ENCODE measurements at places on chromosomes 3 and 15. TPM values are rescaled to one million over a fixed set of nuclear protein-coding genes. Genes with fewer than 3 reads are reported as not detected.

KLHDC8B gene
- 17.7 TPM for total RNA-seq

DNA sequence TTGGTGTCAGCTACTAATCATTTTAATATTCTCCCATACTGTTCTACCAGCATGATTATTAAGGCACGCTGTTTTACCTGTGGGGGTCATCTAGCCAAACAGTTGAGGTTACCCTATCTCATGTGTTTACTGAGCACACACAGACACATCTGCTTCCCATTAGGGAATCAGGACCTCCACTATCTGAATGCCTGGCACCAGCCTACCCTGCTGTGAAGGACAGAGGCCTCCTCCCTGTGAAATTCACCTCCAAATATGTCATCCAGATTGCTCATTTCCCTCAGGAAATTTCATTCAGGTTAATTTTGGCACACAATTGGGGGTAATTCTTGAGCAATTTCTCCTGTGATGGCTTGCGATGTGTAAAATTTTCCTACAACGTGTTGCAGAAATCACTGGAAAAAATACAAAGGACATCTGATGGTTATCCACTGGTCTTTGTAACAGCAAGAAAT, 155.6 kb upstream of the NR2E3 start:
- H3K27ac ChIP-seq, result peak overlapping the region; percentile 23
- peaks cover 85% of the 10 kb centered on the region for H3K4me1 ChIP-seq
- H3K27me3 ChIP-seq, result no peaks in the 10 kb centered on the region
- peak; percentile 24 for DNase-seq

- H3K36me3 ChIP-seq, result no peaks in the 10 kb centered on the region
- no peak for DNase-seq
- H3K27me3 ChIP-seq, result peaks cover 2% of the 10 kb centered on the region
- H3K4me1 ChIP-seq, result no peaks in the 10 kb centered on the region
- no peak overlapping the region for H3K4me3 ChIP-seq
These were observed 2.0 kb downstream of the MGLL start for GRCh38 chr3:127820221-127820825.

DNA sequence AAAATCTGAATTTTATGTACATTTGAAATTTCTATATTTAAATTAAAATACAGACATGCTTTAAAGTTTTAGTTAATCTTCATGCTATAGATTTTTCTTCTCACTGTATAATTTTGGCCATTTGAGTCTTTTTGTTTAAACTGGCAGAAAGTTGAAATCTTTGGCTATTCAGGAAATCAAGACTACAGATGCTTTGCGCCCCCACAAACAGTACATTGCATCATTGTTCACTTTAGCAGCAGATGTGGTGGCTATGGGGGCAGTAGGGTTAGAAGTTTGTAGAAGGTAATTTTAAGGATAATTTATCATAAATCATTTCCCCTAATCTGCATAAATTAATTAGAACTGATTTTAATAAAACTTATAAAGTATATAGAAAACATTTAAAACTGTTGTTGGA, 20.9 kb downstream of the SPPL2A start:
- H3K36me3 ChIP-seq, result peaks cover 17% of the 10 kb centered on the region
- no peak overlapping the region for H3K27ac ChIP-seq
- DNase-seq, result no peak
- no peak overlapping the region for H3K4me3 ChIP-seq

- peak; percentile 86 for DNase-seq
- no peaks in the 10 kb centered on the region for H3K4me1 ChIP-seq
- H3K4me3 ChIP-seq, result no peak overlapping the region
- H3K36me3 ChIP-seq, result peaks cover 10% of the 10 kb centered on the region
- H3K27ac ChIP-seq, result no peak overlapping the region
- H3K27me3 ChIP-seq, result no peaks in the 10 kb centered on the region
These were observed 8.9 kb upstream of the MAP3K13 start for GRCh38 chr3:185353823-185354614.

TMEM39A gene
- 32.9 TPM for total RNA-seq

DNA sequence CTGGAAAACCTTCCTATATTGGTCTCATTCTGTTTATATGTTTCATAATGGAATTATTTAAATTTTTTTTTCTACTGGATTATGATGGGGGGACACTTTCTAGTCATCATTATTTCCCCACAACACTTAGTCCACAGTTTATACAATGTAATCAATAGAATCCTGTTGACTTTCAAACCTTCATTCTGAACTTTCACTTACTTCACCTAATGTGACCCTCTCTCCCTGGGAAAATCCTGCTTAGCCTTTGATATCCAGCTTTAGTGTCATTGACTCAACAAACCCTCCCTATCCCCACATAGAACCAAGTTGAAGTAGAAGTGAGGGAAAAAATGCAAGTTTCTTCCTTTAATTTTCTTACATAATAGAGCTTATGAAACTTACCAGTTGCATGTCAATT, 666.0 kb downstream of the MECOM start:
- peaks cover 30% of the 10 kb centered on the region for H3K4me1 ChIP-seq
- H3K27ac ChIP-seq, result peak overlapping the region; percentile 50
- H3K4me3 ChIP-seq, result no peak overlapping the region
- no peaks in the 10 kb centered on the region for H3K36me3 ChIP-seq

- peaks cover 58% of the 10 kb centered on the region for H3K36me3 ChIP-seq
- H3K4me3 ChIP-seq, result no peak overlapping the region
- peaks cover 44% of the 10 kb centered on the region for H3K4me1 ChIP-seq
- H3K27me3 ChIP-seq, result no peaks in the 10 kb centered on the region
- peak; percentile 80 for DNase-seq
- H3K27ac ChIP-seq, result peak overlapping the region; percentile 52
These were observed 17.6 kb downstream of the TKT start for GRCh38 chr3:53238051-53238850.

DNA sequence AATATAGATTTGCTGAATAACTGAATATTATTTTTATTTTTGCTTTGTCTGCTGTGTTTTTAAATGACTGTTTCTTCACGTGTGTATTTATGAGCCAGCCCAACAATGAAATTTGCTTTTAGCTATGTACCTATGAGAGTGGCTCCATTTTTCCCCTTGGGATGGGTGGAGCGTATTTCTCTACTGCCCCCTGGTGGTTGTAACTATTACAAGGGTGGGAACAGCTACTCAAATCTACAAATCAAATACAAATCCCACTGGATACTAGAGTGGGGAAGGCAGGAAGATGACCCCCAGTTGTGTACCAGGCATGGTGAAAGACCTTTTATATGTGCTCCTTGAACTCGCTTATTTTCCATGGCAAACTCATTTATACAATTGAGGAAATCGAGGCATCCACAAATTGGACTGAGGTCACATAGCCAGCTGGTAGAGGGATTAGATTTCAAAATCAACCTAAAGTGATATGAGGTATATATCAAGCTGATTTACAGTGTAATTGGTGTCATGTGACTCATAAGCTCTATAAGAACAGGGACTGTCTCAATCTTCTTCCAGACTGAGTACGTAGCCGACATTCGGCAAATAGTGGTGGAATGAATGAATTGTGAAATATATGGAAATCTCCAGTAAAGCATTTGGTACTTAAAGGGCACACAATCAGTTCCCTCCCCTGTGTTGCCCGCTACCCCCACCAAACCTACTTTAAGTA, 69.5 kb upstream of the VEPH1 start:
- peak; percentile 34 for DNase-seq
- no peak overlapping the region for H3K4me3 ChIP-seq
- H3K36me3 ChIP-seq, result no peaks in the 10 kb centered on the region
- no peaks in the 10 kb centered on the region for H3K4me1 ChIP-seq

- H3K4me3 ChIP-seq, result no peak overlapping the region
- no peaks in the 10 kb centered on the region for H3K36me3 ChIP-seq
These were observed 93.0 kb upstream of the LPP start for GRCh38 chr3:188060840-188061544.

CCDC54 gene
- total RNA-seq, result not detected

FAM227B gene
- total RNA-seq, result 2.6 TPM

DNA sequence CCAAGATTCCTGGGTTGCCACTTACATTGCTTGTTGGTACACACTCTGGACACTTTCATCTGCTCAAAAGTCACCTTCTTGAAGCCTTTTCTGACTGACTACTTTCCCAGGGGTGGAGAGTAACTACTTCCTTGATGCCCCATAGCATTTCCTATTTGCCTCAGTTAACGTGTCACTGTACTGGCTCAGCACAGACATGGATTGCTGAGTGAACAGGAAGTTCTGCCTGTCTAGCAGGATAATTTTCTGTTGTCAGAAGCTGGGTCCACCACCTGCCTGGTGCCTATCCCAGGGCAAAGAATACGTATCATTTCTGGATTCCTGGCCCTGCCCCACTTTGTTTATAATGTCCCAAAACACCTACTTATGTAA, 15.3 kb upstream of the ABHD17C start:
- no peaks in the 10 kb centered on the region for H3K36me3 ChIP-seq
- no peaks in the 10 kb centered on the region for H3K27me3 ChIP-seq
- H3K27ac ChIP-seq, result no peak overlapping the region
- no peak overlapping the region for H3K4me3 ChIP-seq

DNA sequence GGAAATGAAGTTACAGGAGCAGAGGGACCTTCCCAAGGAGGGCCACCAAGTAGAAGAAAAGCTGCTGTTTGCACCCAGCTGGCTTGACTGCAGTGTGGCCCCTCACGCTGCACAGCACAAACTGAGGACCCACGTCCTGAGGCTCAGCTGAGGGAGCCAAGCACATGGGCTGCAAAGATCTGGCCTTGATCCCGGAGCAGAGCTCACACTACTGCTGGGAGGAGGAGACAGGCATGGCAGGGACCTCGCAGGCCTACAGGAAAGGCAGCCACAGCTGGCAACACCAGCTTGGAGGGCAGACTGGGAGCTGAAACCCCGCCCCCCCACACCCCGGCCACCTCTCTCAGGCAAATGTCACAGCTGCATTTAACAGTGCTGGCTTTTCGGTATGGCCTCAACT, 39.7 kb downstream of the KLHL25 start:
- H3K27me3 ChIP-seq, result no peaks in the 10 kb centered on the region
- H3K36me3 ChIP-seq, result 0 out of 3 replicates have a peak, but pooled peaks cover 10% of the 10 kb centered on the region
- no peaks in the 10 kb centered on the region for H3K4me1 ChIP-seq

DNA sequence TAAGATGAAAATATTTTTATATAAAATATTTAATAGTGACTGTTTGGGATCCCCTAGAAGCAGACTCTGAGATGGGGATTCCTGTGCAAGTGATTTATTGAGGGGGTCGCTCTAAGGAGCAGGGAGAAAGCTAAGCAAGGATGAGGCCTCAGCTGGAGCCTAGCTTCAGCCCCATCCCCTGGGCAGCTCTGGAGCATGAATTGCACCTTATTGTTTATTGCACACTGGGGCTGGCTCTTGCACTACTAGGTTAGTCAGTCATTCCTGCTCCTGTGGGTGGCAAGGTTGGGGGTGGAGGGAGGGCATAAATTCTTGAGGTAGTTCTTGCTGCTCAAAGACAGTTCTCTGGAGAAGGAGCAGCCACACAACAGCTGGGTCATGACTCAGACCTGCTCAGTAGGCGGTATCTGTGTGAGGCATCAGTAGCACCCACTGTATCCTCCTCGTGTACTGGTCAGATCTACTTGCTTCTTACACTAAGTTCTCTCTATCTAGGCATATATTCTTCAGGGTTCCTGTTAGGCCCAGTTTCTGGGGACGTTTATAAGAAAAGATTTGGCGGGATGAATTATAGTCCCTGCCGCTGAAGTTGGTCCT, 27.2 kb upstream of the TNFSF10 start:
- peaks cover 58% of the 10 kb centered on the region for H3K4me1 ChIP-seq
- no peak overlapping the region for H3K4me3 ChIP-seq
- H3K27ac ChIP-seq, result no peak overlapping the region
- DNase-seq, result no peak
- no peaks in the 10 kb centered on the region for H3K27me3 ChIP-seq

- H3K4me3 ChIP-seq, result no peak overlapping the region
- H3K27me3 ChIP-seq, result no peaks in the 10 kb centered on the region
- H3K27ac ChIP-seq, result no peak overlapping the region
These were observed 11.0 kb downstream of the GABRA5 start for GRCh38 chr15:26877831-26878230.

GRCh38 chr15:82680200-82681102, 29.2 kb downstream of the AP3B2 start:
- no peak for DNase-seq
- H3K27ac ChIP-seq, result no peak overlapping the region
- H3K36me3 ChIP-seq, result no peaks in the 10 kb centered on the region
- H3K4me1 ChIP-seq, result no peaks in the 10 kb centered on the region
- H3K4me3 ChIP-seq, result no peak overlapping the region

DNA sequence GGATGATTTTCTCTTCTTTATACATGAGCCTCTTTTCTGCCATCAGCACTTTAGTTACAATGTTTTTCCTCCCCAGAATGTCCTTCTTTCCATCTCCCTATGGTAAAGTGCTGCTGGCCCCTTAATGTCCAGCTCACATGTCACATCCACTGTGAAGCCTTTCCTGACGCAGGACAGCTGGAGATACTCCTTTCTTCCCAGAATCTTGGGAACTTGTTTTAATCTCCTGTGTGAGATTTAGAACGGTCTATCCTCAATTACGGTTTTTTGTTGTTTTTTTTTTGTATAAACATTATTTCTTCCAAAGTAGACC, 147.7 kb upstream of the TSC22D2 start:
- H3K36me3 ChIP-seq, result no peaks in the 10 kb centered on the region
- peaks cover 1% of the 10 kb centered on the region for H3K27me3 ChIP-seq
- H3K27ac ChIP-seq, result no peak overlapping the region
- no peak for DNase-seq

DNA sequence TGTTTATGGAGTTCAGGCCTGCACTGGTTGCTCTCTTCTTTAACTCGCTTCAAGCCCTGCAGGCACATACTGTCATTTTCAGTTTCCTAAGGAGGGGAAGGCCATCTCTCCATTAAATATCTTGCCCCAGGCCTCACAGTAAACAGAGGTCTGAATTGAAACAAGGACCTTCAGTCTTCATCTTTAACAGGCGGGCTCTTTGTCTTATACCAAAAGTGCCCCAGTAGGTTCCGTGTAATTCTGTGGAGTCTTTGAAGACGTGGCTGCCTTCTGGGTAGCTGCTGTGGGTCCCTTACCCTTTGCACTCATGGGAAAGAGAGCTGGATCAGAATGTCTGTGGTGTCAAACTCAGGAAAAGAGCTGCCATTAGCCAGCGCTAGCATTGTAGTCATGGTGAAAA, 161.2 kb downstream of the APBA2 start:
- no peaks in the 10 kb centered on the region for H3K36me3 ChIP-seq
- H3K27me3 ChIP-seq, result no peaks in the 10 kb centered on the region
- H3K27ac ChIP-seq, result no peak overlapping the region
- H3K4me1 ChIP-seq, result no peaks in the 10 kb centered on the region
- no peak for DNase-seq

MYRIP gene
- total RNA-seq, result 0.60 TPM

ERC2 gene
- 0.22 TPM for total RNA-seq

DNA sequence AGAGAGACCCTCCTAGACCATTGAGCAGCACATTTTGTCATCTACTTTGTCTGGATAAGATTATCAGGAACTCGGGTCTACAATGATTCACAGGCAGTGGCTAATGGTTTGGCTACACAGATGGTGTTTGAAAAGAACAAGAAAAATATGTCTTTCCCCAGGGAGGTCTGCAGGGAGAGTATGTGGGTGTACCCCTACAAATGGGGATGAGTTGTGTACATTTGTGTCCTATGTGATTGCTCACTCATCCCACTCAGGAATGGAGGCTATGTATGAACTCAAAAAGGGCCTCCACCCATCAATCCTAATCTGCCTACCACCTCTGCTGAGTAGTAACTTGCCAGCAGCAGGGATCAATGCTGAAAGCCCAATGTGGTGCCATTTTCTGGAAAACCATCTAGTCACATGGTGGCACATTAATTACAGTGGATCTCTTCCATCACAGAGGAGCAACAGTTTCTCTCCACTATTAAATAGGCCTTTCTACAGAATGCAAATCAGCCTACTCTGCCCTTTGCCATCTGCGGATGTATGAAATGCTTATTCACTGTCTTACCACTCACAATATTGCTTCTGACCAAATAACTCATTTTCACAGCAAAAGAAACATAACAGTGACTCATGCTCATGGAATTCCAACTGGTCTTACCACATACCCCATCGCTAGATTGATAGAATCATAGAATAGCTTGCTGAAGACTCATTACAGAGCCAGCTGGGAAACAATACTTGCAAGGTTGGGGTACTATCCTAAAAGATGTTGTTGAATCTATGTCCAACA, 48.3 kb upstream of the TRIM42 start:
- H3K27me3 ChIP-seq, result no peaks in the 10 kb centered on the region
- H3K4me1 ChIP-seq, result no peaks in the 10 kb centered on the region
- DNase-seq, result peak; percentile 17

Measured in HepG2 (cell line).